ENCODE measurements at places on chromosomes 16 and 17.

- no peak for DNase-seq
These were observed 1.8 kb upstream of the EXOSC6 start for GRCh38 chr16:70253291-70254106.

DNA sequence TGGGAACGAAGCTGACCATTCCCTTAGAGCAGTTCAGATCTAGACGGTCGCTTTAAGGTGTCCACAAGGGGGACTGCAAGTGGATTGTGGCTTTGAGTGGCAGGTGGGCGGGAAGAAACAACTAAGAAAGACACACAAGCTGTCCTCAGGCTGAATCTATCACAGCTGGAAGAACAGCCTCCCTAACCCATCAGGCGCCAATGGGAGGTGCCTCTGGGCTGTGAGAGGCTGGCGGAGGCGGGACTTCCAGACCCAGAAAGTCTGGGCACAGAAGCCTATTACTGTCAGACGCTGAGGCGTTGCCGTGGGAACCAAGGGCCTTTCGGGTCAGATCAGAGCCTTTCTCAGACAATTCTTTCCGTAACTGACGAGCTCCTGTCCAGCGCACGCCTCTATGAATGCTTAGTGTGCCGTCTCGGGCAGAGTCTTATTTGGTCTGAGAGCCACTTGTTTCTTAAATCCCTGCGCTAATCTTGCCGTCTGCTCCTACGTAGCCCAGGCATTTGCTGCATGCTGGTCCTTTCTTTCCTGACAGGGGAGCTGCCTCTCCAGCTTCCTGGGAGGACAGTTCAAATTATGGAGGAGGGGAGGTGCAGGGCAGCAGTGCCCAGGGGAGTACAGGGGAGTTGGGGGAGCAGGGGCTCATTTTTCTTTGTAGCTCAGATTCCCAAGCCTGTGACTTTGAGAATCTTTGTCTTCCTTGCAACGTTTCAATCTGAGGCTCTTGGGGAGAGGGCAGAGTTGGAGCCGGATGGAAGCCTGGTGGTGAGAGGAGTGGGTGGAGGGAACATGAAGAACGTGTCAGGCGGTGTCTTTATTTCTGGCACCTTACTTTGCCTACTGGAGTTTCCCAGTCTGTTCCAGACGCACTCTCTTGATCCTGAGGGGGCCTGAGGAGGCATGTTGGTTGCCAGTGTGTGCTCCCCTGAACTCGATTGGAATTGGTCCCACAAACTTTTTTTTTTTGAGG lies 618.7 kb downstream of the KCNJ18 start:
- DNase-seq, result no peak

DNA sequence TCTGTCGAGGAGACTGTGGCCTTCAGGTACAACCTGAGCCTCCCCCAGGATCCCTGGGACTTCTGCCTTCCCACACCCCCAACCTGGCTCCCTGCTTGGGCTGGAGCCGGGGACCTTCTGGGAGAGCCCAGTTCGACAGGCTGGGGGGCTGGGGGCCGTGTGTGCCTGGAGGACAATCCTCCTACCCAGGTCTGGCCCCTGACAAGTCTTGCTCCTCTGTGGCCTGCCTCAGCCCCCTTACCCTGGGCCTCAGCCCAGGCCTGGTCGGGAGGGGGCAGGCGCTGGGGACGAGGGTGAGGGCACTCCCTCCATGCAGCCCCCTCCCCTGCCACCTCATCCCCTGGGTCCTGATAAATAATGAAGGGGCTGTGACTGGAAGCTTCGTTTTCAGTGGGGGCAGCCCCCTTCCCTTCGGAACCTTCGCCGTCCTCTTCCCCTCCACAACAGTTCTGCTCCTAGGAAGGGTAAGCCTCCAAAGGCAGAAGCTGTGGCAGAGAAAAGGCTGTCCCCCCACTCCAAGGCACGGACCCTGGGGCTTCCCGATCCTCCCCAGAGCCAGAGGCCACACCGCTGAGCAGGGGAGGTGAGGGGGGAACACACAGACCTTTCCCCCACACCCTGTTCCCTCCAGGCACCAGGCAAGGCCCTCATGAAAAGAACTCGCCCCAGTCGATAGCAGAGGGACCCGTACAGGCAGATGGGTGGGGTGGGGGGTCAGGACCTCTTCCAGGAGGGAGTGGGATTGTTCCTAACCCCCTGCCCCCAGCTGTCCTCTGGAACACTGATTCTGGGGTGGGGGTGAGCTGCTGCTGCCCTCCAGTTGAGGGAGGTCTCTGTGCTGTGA lies 5.0 kb upstream of the BAHCC1 start:
- DNase-seq, result no peak

DNA sequence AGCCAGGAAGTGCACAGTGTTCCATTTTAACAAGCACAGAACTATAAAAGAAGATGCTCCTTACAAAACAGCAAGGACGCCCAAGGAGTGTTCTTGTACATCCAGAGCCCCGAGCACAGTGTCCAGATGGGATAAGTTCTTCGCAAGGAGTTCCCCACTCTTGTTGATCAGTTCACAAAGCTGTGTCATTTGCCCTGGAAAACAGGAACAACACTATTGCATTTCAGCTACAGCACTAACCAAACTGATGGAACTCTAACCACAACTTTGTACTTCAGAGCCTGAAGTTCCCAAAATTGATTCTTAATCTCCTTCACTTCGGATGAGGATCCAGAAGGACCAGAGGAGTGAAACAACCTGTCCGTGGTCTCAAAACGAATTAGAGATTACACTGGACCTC lies 5.1 kb downstream of the COPS3 start:
- DNase-seq, result no peak

DNA sequence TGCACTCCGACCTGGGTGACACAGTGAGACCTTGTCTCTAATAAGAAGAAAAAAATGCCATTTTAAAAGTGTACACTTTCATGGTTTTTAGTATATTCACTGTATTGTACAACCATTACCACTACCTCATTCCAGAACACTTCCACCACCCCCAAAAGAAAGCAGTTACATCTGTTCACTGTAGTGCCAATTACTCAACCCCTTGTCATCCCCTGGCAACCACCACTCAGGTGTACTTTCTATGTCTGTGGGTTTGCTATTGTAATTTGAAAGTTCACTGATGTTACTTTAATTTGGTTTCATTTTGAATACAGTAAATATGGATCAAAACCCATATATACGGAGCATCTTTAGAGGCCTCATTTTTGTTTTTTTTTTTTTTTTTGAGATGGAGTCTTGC lies 6.1 kb downstream of the ZG16 start:
- DNase-seq, result no peak

DNA sequence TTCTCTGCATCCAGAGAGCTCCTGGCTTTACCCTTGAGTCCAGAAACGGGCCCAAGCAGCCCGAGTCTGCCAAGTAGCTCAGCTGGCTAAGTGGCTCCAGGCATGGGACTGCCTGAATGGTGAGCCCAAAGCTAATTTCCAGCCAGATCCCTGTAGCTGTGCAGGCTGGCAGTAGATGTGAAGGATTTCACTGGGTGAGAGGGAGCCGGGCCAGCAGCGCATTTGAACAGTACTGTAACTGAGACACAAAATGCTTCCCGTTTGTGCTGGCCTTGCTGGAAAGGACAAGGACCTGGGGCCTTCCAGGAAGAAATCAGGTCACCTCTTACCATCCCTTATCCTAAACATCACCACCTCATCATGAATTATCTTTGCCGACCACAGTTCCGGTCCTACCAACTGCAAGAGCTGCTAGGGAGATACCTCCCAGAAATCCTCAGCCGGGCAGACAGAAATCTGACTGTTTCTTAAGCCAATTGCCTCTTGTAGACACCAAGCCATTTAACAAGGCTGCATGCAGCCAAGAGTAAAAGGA lies 3.7 kb downstream of the TIMP2 start:
- DNase-seq, result no peak

- DNase-seq, result no peak
These were observed 30.1 kb upstream of the CPNE2 start for GRCh38 chr16:57062329-57062728.

DNA sequence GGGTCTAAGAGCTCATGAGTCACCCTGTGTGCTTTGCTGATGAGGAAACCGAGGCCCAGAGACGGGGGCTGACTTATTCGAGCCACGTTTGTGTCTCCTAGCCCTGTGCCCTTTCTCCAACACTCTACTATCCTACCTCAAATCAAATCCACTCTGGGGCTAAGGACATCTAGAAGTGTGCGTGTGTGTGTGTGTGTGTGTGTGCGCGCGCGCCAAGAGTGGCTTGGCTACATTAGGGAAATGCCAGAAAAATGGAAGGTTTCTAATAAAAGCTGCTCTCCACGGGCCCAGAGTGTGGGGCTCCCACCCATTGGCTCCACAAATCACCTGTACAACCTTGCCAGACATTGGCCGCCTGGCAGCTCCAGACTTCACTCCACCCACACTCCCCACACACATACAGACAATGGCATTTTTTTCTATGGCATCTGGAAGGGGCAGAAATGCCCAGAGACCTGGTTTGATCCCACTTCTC lies 30.3 kb upstream of the PHOSPHO1 start:
- no peak for DNase-seq

DNA sequence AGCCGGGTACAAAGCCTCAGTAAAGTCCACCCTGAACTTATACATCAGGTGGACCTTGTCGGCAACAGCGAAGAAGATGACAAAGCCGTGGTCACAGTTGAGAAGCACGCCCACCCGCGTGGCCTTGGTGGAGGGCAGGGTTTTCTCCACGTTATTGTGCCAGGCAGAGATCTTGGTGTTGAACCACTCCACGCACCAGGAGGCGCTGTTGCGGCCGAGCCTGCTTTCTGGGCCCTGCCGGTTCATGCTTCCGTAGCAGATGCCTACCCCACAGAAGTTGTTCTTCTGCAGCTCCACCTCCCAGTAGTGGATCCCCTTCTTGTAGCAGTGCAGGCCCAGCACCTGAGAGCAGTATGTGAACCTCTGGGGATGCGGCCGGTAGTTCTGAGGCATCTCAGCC lies 22.1 kb downstream of the TRIM25 start:
- DNase-seq, result no peak

DNA sequence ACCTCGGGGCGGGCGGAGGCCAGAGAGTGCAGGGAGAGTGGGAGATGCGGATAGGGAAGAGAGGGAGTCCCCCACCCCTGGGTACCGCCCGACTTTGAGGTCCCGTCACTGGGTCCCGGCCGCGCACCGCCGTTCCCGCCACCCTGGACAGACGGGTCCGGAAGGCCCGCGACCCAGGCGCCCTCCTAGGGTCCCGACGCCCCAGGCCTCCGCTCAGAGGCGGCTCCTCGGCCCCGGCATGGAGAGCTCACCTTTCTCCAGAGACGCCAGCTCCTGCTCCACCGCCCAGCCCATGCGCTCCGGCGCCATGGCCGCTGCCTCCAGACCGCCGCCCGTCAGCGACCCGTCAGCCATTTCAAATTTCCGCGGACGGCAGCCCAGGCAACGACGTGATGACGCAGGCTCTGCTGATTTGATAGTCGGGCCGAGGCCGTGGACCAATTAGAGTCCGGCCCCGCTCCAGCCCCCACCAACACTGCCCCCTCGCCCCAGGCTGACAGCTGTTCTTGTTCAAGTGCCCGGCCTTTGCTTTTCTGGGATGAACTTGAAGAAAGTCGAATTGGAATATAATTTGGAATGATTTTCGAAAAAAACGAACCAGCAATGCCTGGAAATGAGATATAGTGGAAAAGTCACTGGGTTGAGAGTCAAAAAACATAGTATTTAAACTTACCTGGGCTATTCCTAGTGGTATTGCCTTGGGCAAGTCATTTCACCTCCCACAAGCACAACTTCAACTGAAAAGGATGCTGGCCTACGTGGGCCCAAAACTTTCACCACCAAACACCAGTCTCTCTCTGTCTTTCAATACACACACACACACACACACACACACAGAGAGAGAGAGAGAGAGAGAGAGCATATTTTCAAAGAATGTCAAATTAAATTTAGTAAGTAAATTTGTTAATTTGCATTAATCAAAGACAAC lies at the start of gene SHCBP1:
SHCBP1 (minus strand) TSS at position 374 of the 928 bp plus-strand sequence; CDS start at position 354, 20 bp downstream.
- peak; percentile 65 for DNase-seq
